Nucleus accumbens (tissue), 56 donors: ENCODE measurements at places on chromosomes 2 and 18.

DNA sequence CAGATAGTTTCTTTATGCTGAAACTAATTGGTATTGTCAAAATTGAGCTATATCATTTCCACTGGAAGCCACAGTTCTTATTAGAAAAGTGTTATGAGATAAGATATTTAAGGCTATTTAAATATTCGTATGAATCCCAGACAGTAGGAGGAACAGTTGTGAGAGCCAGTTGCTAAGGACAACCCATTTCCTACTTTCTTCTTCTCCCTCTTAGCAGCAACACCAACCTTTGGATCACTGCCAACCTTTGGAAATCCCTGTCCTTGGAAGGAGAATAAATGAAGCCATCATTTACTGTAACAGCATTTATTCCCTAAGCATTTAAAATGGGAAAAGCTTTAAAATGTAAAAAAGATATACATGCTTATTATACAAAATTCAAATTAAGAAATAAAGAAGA is 85.8 kb downstream of the PLCL1 start:
- DNase-seq: no peak

- DNase-seq: no peak
Measured at GRCh38 chr2:167508709-167509108, 620.4 kb downstream of the XIRP2 start.

DNA sequence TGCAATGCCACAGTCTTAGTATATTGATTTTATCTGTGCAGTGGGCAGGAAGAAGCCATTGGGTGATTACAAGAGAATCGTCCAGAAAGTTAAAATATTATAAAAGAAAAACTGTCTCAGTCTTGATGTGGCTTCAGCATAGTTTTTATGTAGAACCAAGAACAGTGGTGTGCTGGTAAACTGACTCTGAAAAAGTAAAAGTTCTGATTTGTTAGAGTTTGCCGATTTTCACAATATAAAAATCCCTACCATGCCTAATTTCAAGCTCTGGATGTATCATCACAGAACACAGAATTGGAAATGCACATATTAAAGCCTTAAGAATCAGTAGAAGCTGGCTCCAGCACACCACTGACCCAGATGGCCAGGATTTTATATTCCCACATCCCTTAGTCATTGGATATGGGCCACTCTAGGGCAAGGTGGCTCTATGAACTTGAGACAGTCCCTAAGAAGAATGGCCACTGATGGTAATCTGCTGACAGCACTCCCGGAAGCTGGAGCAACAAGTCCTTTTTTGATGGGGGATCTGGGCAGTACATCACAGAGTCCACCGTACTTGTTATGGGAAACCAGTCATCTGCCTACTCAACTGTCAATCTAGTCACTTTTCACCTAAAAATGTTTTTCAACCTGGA is 9.3 kb upstream of the PLEKHM3 start:
- DNase-seq: no peak

DNA sequence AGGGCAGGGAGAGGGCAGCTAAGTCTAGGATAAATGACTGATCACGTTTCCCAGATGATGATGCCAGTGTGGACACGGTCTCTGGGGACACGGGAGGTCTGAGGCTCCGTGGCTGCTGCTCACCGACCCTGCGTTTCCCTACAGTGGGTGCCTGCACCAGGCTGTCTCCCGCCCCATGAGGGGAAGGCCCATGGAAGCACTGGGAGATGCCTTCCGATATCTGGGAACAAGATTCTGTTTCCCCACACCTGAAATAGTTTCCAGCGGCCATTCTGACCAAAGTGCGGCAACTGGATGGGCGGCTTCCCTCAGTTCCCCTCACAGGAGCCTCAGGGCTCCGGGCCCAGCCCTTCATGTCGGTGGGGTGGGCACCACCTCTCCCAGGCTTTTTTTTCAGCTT is 83.1 kb downstream of the EDAR start:
- DNase-seq: no peak

DNA sequence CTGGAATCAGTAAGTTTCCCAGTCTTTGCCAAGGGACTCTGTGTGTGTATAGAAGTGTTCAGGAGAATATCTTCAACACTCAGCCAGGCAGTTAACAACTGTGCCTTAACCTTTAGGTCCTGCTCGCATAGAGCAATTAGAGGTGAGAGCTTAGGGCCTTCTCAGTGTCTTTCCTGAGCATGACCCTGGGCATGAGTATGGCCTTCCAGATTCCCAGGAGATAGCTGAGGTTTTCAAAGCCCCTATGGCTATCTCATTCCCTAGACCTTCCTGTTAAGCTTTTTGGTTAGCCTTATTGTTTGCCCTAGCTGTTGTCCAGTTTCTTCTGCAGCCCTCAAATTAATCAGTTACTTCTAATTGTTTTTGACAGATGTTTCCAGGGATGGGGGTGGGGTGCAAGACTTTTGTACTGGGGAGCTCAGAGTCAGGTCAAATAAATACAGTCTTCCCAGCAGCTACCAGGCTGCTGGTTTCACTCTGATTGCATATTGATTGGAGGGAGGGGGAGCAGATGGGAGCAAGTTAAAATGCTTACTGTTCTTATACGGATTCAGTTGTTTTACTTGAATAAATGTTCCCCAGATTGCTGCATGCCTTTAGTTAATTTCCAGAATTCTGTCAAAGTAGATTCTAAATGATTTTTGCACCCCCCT is 23.1 kb downstream of the PDK1 start:
- no peak for DNase-seq

DNA sequence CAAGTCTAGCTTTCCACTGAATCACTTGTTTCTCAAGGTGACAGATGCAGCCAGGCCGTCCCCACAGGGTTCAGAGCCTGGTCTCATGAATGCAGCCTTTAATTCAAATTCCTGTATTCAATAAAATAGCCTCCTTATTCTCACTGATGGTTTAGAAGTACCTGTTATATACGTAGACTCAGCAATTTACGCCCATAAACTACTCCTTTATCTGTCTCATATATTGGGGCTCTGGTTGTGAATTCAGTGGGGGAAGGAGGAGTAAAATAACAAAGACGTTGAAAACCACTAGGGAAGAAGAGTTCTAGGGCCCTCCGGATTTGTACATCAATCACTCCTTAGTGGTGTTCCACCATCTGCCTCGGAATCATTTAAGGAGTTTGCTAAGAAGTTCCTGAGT is 1.7 kb downstream of the OBSL1 start:
- no peak for DNase-seq
